ENCODE measurements at places on chromosomes 3 and 15.

DNA sequence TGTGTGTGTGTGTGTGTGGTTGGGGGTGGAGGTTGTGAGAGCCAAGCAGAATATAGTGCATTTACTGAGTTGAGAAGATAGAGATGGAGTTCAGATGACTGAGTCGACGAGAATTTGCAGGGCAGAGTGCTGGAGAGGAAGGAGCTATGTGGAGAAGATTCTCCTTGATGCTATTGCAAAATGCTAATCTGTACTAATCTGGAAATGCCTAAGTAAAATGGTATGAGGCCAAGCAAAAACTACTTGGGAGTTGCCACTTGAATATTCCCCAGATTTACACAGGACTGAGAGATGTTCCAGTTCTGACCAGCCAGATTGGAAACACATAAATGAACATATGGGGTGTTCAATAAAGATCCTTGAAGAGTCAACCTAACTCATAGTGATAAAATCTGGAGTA lies 316.4 kb downstream of the NSUN3 start:
- DNase-seq: no peak

GRCh38 chr15:25375557-25375956 lies 63.3 kb downstream of the UBE3A start:
- DNase-seq: no peak

- no peak for DNase-seq
Measured at GRCh38 chr15:62334536-62334935, 169.5 kb upstream of the C2CD4B start.

DNA sequence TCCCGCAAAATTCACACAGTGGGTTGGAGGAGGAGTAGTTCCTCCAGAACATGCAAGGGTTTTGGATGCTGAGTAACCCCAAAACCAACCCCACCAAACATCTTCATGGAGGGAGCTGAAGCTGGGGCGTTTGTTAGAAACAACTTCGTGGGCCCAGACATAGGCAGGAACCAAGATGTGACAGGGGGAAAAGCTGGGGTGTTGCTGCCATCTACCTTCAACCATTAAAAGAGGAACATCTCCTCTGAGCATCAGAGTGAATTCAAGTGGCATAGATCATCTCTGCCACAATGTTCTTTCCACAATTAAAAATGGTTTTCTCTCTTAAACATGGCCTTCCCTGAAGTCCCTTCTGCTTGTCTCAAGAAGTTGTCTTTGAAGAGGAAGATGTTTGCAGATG lies 20.5 kb downstream of the SIDT1 start:
- DNase-seq: no peak

Data from activated CD4-positive, CD25-positive, alpha-beta regulatory T cell treated with anti-CD3 and anti-CD28 coated beads, Interleukin-2, amount 50 U/mL, for 16 hours (primary cell).